Activated T-helper 1 cell treated with anti-CD3 and anti-CD28 coated beads, Interleukin-2, amount 50 U/mL, for 16 hours (primary cell): ENCODE measurements at places on chromosomes 12 and 14.

GRCh38 chr12:50117057-50117622 lies 5.1 kb downstream of the COX14 start:
- no peak for DNase-seq

GRCh38 chr14:67457782-67458181 lies 30.7 kb downstream of the TMEM229B start:
- no peak for DNase-seq

DNA sequence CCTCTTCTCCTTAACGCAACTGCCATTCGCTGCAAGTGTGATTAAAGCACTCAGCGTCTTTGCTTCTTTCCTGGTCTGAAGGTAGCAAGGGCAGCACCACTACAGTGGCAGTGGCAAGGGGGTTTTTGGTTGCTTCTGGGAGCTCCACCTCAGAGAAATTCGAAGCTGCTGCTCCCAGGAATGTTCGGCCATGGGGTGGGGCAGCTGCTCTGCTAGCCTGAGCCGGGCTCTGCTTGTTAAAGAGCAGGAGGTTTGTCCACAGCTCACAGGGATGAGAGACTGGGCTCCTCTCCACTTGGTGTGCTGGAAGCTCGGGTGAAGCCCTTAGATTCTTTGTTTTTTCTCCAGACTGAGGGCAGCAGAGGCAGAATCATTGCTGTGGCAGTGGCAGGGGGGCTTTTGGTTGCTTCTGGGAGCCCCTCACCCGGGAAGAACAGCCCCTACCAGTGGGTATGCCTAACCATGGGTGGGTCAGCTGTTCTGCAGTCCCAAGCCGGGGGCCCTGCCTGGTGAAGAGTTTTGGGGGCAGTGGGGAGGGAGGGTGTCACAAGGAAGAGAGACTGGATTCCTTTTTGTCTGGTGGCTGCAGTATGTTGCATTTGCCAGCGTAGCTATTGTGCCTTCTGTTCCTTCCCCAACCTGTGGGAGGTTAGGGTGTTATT lies 340.2 kb downstream of the AEBP2 start:
- no peak for DNase-seq

DNA sequence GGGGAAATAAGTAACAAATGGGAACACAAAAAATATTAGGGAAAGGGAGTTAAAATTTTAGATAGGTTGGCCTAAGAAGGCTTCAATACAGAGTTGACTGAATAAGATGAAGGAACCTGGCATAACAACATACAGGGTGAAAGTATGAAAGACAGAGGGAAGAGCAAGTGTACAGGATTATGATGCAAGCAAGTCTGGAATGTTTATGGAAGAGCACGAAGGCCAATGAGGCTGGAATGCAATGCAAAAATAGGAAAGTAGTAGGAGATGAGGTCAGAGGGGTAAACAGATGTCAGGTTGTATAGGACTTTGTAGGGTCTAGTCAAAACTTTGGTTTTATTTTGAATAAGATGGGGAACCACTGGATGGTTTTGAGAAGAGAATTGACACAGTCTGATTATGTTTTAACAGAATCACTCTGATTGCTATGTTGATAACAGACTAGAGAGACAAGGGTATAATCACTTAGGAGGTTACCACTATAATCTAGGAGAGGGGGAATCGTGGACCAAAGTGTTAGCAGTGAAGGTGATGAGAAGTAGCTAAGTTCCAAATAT lies 96.8 kb downstream of the OSBPL8 start:
- no peak for DNase-seq

GRCh38 chr12:98998697-98999299 lies 353.7 kb downstream of the APAF1 start:
- DNase-seq = no peak

- DNase-seq = no peak
Observed at GRCh38 chr12:115710104-115710564, 567.4 kb downstream of the MED13L start.

GRCh38 chr12:67509666-67510386 lies 138.7 kb upstream of the DYRK2 start:
- DNase-seq = no peak

- DNase-seq = no peak
Observed at GRCh38 chr14:60111732-60112131, 20.0 kb downstream of the PCNX4 start.

- DNase-seq = no peak
Observed at GRCh38 chr12:13252616-13253015, 56.1 kb downstream of the EMP1 start.

- DNase-seq = no peak
Observed at GRCh38 chr14:105261781-105262180, 13.4 kb downstream of the BTBD6 start.

GRCh38 chr12:118292836-118293235 lies 79.9 kb downstream of the TAOK3 start:
- no peak for DNase-seq

DNA sequence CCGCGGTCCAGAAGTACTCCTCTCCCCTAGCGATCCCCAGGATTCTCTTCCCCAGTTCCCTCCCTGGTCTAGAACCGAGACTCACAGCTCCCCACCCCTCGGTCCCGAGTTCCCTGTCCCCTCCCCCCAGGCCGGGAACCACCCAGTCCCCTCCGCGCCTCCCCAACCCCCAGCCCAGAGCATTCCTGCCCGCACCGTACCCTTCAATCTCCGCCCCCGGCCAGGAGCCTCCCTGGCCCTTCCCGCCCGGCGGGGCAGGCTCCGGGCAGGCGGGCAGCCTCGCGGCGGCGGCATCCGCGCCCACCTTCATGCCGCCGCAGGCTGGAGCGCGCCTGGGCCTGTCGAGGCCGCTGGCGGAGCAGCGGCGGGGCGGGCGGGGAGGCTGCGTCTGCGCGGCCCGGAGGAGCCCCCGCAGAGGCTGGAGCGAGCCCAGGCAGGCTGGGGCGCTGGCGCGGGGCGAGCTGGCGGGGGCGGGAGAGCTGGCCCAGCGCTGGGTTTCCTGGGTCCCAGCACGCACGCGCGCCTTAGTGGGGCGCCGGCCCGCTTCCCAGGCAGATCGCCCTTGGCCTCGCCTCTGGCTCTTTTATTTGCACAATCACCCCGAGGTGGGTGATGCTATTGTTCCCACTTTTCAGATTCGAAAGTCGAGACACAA lies 22.2 kb upstream of the GPR132 start:
- DNase-seq = no peak
